Activated T-helper 2 cell treated with anti-CD3 and anti-CD28 coated beads, Interferon-gamma antibody, Interleukin-2, Interleukin-4, amounts not matched to agents 10 μg/mL and 5 μg/mL and 100 μg/mL, durations not matched to agents 14 hours and 24 hours and 36 hours (primary cell): ENCODE measurements at places on chromosomes 12 and 14. TPM values are rescaled to one million over a fixed set of nuclear protein-coding genes. Genes with fewer than 3 reads are reported as not detected.
A peak's percentile ranks its signal among the peaks of the same experiment; 100 is the strongest.

The MOK gene
- total RNA-seq = 4.8 and 6.8 TPM in 2 replicates

The RNASE7 gene
- not detected in 2 replicates for total RNA-seq

- H3K4me1 ChIP-seq = no peaks in the 10 kb centered on the region
- H3K36me3 ChIP-seq = no peaks in the 10 kb centered on the region
- H3K27me3 ChIP-seq = peaks cover 16% of the 10 kb centered on the region
Measured at GRCh38 chr12:2318286-2318685, 265.5 kb downstream of the CACNA1C start.

GRCh38 chr12:110668480-110669192, 20.3 kb downstream of the HVCN1 start:
- H3K36me3 ChIP-seq = peaks cover 63% of the 10 kb centered on the region
- no peak for DNase-seq
- peaks cover 33% of the 10 kb centered on the region for H3K4me1 ChIP-seq

The ADCY4 gene
- 1.5 and 2.3 TPM in 2 replicates for total RNA-seq

DNA sequence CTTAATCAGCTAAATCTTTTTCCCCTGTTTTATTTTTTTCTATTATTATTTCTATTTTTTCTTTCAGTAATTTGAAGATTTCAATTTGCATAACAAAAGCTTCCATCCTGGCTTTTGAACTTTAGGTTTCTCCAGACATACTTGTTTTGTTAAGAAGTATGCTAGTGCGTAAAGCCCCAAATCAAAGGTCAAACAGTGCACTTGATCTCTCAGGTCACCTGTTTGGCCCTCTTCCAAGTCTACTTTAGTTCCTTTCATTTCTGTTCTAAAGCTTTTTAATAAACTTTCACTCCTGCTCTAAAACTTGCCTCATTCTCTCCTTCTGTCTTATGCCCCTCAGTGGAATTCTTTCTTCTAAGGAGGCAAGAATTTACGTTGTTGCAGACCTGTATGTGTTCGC, 54.6 kb upstream of the ATXN7L3B start:
- H3K27me3 ChIP-seq = no peaks in the 10 kb centered on the region
- no peak for DNase-seq
- H3K4me3 ChIP-seq = no peak overlapping the region
- no peaks in the 10 kb centered on the region for H3K36me3 ChIP-seq
- no peak overlapping the region for H3K27ac ChIP-seq

GRCh38 chr12:9731797-9732196, 1.1 kb downstream of the CLECL1 start:
- peaks cover 26% of the 10 kb centered on the region for H3K36me3 ChIP-seq
- peak overlapping the region; percentile 93 for H3K27ac ChIP-seq
- DNase-seq = no peak
- peaks cover 65% of the 10 kb centered on the region for H3K4me1 ChIP-seq
- no peaks in the 10 kb centered on the region for H3K27me3 ChIP-seq

The NOXRED1 gene
- total RNA-seq = 0.23 and 0.25 TPM in 2 replicates

The MFAP5 gene
- total RNA-seq = not detected in 2 replicates

DNA sequence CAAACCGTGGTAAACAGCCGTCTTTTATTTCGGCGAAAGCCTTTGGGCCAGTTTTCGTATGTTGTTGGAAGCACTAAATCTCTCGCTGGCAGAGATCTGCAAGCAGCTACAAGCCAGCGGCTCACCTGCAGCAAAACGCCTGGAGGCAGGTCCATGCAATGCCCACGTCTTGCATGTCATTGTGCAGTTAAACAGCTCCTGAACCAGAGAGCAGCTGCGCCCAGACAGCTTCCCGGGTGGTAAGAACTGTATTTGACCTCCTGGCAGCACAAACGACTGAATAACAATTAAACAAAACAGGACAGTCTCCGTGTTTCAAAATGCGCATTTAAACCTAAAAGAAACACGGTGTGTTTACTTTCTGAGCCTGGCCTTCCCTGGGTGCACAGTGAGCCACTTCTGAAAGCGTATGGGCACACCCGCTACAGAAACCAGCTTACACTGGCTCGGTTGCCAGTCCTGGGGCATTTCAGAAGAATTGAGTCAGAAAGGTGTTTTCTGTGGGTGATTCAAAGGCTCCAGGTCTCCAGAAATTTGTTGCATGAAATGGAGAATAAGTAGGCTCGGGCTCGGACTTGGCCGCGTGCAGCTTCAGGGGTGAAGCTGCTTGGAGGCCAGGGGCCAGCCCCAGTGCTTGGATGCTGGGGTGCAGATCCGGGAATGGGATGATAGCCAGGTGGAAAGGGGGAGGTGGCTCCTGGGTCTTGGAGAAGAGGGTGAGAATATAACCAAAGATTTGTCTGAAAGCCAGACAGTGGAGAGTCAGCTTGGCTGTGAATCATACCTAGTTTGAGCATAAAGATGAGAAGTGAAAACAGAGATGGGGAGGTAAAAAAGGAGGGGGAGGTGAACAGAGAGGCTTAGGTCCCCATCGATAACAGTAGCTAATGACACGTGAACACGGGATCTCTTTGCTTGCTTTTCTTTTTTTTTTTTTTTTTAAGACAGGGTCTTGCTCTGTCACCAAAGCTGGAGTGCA, 24.9 kb upstream of the FZD10 start:
- H3K36me3 ChIP-seq = no peaks in the 10 kb centered on the region
- H3K4me3 ChIP-seq = no peak overlapping the region
- H3K27me3 ChIP-seq = peaks cover 5% of the 10 kb centered on the region
- H3K27ac ChIP-seq = no peak overlapping the region

The CACNA2D4 gene
- total RNA-seq = 6.2 and 10.0 TPM in 2 replicates

The SPATA7 gene
- total RNA-seq = 2.3 and 3.1 TPM in 2 replicates

DNA sequence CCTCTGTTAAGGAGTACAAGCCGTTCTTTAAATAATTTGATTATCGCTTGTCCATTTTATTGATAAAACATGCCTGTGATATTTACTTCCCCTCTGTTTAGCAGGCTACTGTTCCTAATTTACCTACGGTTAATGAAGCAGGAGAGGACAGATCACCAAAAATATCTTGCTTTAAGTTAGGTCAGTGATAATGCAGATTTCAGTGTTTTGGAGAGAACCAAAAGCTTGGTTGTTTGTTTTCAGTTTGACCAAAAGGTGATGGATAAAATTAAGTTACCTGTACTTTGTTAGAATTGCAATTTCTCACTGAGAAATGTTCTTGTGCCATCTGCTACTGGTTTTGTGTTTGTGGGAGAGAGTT, 958 bp downstream of the SPATS2 start:
- H3K4me3 ChIP-seq = peak overlapping the region; percentile 86
- peaks cover 10% of the 10 kb centered on the region for H3K36me3 ChIP-seq
- peaks cover 38% of the 10 kb centered on the region for H3K4me1 ChIP-seq
- no peak overlapping the region for H3K27ac ChIP-seq
- DNase-seq = no peak
- no peaks in the 10 kb centered on the region for H3K27me3 ChIP-seq

DNA sequence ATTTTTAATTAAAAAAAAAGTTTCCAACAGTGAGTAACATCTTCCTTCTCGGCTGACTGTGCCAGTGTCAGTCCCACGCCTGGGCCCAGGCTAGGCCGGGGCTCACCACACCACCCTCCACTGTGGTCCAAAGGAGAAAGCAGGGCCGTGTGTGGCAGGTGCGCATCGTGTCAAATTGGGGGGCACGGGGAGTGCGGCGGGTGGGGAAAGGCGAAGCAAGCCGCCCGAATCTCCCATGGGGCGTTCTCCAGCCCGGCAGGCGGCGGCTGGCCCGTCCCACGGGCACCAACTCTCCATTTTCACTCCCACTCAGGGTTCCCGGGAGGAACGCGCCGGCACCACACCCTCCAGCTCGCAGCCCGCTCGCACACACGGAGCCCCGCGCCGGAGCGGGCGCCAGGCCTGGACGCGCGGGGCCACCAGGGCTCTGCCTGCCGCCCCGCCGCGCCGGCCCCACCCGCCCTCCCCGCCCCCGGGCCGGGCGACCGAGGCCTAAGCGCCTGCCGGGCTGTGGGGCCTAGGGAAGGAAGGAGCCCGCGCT, 604 bp downstream of the EEA1 start:
- peaks cover 27% of the 10 kb centered on the region for H3K4me1 ChIP-seq
- peaks cover 2% of the 10 kb centered on the region for H3K27me3 ChIP-seq
- DNase-seq = peak; percentile 29

The CYP27B1 gene
- 11.3 and 13.0 TPM in 2 replicates for total RNA-seq

The KRT73 gene
- not detected in 2 replicates for total RNA-seq

- no peak overlapping the region for H3K4me3 ChIP-seq
- H3K36me3 ChIP-seq = no peaks in the 10 kb centered on the region
- H3K27ac ChIP-seq = no peak overlapping the region
- H3K4me1 ChIP-seq = no peaks in the 10 kb centered on the region
- H3K27me3 ChIP-seq = peaks cover 5% of the 10 kb centered on the region
- no peak for DNase-seq
Measured at GRCh38 chr12:39813776-39814175, 194.2 kb upstream of the ABCD2 start.

DNA sequence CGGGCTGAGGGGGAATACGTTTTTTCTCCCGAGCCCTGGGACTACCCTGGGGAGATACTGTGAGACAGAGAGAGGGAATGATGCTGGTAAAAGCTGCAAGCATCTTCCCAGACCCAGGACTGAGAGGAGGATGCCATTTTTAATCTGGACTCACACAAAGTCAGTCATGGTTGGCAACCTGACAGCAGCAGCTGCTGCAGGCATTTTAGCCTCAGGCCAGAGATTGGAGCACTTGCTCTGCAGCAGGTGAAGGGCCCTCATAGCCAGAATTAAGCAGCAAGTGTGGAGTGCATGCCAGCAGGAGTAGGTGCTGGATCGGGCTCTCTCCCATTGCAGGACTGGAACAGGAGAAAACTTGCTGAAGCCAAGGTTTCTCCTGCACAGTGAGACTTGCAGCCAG, 361.1 kb upstream of the CLEC14A start:
- no peak overlapping the region for H3K27ac ChIP-seq
- no peaks in the 10 kb centered on the region for H3K27me3 ChIP-seq
- no peak overlapping the region for H3K4me3 ChIP-seq
- no peak for DNase-seq
- H3K4me1 ChIP-seq = no peaks in the 10 kb centered on the region

DNA sequence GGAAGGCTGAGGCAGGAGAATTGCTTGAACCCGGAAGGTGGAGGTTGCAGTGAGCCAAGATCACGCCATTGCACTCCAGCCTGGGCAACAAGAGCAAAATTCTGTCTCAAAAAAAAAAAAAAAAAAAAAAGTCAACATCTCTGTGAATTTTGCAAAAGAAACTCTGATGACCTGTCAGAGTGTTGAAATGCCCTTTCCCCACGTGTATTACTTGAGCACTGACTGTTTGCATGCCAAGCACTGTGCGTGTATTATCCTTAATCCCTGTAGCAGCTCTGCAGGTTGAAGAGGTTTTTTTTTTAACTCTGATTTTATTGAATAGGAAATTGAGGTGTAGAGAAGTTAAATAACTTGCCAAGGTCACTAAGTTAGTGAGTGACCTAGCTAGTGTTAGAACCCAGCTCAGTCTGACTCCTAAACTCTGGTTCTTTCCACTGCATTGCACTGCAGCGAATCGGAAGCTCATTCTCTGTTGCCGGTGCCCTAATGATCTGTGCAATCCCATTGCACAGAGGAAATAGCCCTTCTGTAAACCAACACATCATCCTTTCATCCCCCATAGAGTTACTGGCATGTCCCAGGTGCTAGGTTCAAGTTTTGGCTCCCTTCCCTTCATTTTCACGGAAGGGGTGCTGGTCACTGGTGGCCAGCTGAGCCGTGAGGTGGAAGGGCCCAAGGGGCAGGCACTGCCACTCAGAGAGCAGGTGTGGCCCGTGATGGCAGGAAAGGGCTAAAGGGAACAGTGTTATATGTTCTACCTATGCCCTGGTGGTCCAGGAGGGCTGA, 122.3 kb downstream of the EML1 start:
- H3K4me3 ChIP-seq = no peak overlapping the region
- no peak overlapping the region for H3K27ac ChIP-seq
- H3K27me3 ChIP-seq = peaks cover 11% of the 10 kb centered on the region
- H3K36me3 ChIP-seq = no peaks in the 10 kb centered on the region
- H3K4me1 ChIP-seq = no peaks in the 10 kb centered on the region

DNA sequence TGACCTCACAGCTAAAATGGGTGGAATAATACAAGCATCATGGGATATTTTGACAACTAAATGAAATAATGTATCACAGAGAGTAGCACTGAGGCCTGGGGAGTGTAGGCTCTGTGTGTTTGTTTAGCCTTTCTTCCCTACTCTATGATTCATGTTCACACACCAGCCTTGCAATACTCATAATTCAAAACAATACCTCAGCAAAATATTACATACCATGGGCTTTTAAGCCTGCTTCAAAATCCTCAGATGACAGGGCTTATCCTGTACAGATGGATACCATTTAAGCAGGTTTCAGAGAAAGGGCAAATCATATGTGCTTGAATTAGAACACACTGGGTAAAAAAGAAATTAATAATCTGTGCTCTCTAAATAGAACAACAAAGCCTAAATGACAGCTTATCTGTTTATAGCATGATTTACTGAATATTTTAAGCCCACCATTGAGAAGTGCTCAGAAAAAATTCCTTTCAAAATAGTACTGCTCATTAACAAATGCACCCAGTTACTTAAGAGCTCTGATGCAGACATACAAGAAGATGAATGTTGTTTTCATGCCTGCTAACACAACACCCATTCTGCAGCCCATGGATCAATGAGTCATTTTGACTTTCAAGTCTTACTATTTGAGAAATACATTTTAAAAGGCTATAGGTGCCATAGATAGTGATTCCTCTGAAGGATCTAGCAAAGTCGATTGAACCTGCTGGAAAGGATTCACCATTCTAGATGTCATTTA, 84.9 kb upstream of the ADAMTS20 start:
- no peaks in the 10 kb centered on the region for H3K36me3 ChIP-seq
- H3K4me3 ChIP-seq = no peak overlapping the region
- H3K4me1 ChIP-seq = no peaks in the 10 kb centered on the region
- DNase-seq = no peak

The IL26 gene
- total RNA-seq = 0.27 and 0.30 TPM in 2 replicates

- no peaks in the 10 kb centered on the region for H3K27me3 ChIP-seq
- DNase-seq = no peak
- H3K4me1 ChIP-seq = no peaks in the 10 kb centered on the region
- H3K27ac ChIP-seq = no peak overlapping the region
- H3K4me3 ChIP-seq = no peak overlapping the region
- H3K36me3 ChIP-seq = no peaks in the 10 kb centered on the region
Measured at GRCh38 chr12:98256830-98257229, 258.6 kb upstream of the TMPO start.

The KRT79 gene
- total RNA-seq = not detected in 2 replicates

GRCh38 chr12:21946983-21947382, 5.8 kb upstream of the ABCC9 start:
- H3K27ac ChIP-seq = no peak overlapping the region
- no peak overlapping the region for H3K4me3 ChIP-seq
- H3K27me3 ChIP-seq = peaks cover 16% of the 10 kb centered on the region
- no peak for DNase-seq
- H3K4me1 ChIP-seq = no peaks in the 10 kb centered on the region
- no peaks in the 10 kb centered on the region for H3K36me3 ChIP-seq
